Fibroblast of skin of left biceps (primary cell): ENCODE measurements at places on chromosomes 12 and 14.
A peak's percentile ranks its signal among the peaks of the same experiment; 100 is the strongest.

DNA sequence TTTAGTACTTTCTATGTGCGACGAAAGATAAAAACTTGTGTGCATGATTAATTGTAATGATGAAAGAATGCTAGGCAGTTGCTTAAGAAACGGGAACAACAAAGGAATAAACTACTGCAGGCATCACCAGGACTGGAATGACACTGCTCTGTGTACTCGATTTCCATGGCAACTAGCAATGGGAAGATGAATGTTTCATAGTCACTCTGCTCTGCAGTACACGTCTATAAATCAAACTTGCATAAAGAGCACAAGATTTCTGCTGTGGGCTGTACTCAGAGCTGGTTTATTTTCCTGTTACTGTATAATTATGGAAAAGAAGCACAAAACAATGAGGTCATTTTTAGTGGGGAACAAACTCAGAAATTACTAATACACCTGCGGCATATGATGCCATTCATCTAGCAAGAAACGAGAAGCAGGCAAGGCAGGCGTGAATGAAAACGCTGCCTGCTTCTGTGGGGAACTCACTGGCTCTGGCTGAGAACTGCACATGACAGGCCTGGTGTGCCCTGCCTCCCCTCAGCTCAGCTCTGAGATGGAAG is 41.8 kb downstream of the EFCAB11 start:
- DNase-seq = peak; percentile 94

GRCh38 chr14:76772300-76773187 is 11.3 kb downstream of the VASH1 start:
- DNase-seq = no peak

DNA sequence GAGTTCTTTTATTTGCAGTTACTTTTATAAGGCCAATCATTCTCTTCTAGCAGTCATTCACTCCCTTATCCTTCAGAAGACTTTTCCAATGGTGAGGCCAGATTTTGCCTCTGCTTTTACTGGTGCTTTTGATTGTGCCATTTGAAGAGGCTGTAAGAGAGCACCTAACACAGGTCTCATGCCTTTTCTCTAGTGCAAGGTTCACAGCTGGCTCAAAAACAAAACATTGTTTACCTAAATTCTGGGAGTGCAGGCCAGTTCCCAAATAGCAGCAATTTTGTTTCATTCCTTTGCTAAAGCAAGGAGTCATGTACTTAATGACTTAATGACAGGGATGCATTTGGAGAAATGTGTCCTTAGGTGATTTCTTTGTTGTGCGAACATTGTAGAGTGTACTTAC is 192.0 kb downstream of the SYT10 start:
- no peak for DNase-seq

GRCh38 chr14:66234411-66234810 is 251.8 kb upstream of the CCDC196 start:
- DNase-seq = no peak

DNA sequence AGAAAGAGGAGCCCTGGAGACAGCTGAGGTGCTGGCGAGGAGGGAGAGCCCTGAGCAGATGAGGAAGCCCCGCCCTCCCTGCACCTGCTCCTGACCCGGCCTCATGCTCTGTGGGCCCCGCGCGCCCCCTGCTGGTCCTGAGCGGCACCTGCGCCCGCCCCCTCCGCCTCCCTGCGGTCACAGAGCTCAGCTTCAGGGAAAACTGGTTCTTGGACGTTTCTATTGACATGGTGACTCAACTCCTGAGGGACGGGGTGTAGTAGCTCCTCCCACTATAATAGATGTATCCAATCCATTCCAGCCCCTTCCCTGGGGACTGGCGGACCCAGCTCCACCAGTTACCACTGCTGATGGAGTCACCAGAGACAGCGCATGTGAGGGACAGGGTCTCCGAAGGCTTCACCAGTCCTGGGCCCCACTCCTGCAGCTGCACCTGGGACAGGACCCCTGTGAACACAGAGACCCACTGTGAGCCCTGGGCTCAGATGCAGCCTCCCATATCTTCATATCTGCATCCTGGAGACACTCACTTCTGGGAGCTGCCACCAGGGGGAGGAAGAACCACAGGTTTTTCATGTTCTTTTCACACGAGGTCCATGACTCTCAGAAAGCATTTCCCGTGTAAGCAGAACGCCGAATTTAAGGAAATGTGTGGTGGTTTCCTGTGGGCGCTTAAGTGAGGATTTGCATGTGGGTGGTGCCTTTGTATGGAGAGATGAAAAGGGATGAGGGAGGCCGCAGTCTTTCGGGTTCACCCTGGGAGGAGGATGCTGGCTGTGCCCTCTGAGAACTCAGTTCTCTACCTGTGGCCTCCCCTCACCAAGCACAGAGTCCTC is 1346.4 kb downstream of the TMEM121 start:
- no peak for DNase-seq

- DNase-seq = no peak
These were observed 21.3 kb downstream of the POU6F1 start for GRCh38 chr12:51196547-51196946.

DNA sequence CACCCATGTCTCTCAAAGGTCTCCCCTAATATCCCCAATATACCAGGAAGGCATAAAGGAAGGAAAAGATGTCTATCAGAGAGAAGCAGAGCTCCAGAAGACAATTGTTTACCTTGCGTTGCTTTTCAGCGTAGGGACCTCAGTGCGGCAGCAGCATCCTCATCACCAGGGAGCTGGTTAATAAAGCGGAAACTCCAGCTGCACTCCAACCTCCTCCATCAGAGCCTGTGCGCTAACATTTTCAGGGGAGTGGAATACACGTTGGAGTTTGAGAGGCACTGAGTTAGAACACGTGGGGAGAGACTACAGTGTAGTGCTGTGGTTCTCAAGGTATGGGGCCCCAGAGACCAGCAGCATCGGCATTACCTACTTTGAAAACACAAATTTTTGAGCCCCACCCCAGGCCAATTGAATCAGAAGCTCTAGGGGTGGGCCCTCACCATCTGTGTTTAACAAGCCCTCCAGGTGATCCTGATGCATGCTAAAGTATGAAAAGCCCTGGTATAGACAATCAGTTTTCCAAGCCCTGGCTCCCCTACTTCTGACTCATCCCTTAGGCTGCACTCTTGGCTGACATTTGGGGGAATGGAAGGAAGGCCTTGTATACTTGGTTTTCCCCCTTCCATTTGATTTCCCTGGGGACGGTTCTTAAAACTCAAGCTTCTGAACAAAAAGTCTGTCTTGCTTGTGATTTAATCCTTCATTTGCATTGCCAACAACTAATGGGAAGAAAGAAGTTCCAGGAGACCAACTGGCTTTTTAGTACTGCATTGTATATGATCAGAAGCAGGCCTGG is 419.0 kb upstream of the CCDC196 start:
- DNase-seq = peak; percentile 74

DNA sequence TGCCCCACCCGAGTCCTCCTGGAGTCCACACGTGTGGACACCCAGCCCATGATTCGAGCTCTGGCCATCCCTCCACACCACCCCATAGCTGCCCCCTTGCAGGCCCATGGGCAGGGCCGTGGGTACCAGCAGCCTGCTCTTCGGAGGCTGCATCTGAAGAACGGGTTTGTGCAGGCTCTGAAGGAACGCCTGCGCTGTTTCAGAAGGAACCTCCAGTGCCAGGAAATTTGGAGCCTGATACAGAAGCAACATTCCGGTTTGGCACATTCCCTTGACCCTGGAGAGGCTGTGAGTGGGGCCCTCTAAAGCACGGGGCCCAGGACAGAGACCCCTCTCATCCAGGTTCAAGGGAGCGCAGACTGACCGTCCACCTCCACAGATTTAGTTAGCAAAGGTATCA is 57.0 kb downstream of the ZNF664 start:
- no peak for DNase-seq

DNA sequence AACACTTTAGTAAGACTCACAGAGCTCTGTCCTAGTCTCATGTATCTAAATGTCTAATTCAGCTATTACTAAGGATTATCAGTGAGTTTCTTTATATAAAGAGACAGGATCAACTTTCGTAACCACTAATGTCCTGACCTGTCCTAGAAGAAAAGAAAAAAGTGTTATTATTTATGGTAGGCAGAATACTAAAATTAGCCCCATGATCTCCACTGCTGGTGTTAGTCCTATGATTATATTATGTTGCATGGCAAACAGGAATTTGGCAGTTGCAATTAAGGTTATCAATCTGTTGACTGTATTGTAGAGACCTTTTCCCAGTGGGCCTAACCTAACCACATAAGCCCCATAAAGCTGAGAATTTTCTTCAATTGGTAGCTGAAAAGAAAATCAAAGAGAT is 132.9 kb upstream of the DIO2 start:
- no peak for DNase-seq
